ENCODE measurements at places on chromosomes 16 and 17. TPM values are rescaled to one million over a fixed set of nuclear protein-coding genes. Genes with fewer than 3 reads are reported as not detected.

Gene CCL16
- total RNA-seq = 0.85 TPM

Gene CARD14
- total RNA-seq = not detected

Gene AP2B1
- 102 TPM for total RNA-seq

Gene TSNAXIP1
- total RNA-seq = 0.20 TPM

Gene ERN2
- not detected for total RNA-seq

Gene SLFN12L
- 0.07 TPM for total RNA-seq

Gene P4HB
- 1,197 TPM for total RNA-seq

Gene KRTAP9-8
- not detected for total RNA-seq

Gene RPUSD1
- 45.0 TPM for total RNA-seq

Gene PGAP3
- total RNA-seq = 4.2 TPM

Gene NOG
- total RNA-seq = 4.4 TPM

Gene PRAC2
- total RNA-seq = not detected

Gene PRSS8
- total RNA-seq = not detected

Gene UNC13D
- 7.6 TPM for total RNA-seq

Gene RASL10B
- total RNA-seq = 0.20 TPM

Gene CCDC154
- total RNA-seq = 0.13 TPM

Gene SLC12A3
- not detected for total RNA-seq

Gene FOXL1
- 1.7 TPM for total RNA-seq

Gene CNTNAP1
- total RNA-seq = 30.9 TPM

Gene CDK5R1
- total RNA-seq = 2.7 TPM

Gene DHRS7B
- 15.1 TPM for total RNA-seq

Gene CCL8
- not detected for total RNA-seq

Gene EPN2
- total RNA-seq = 30.8 TPM

Gene DOC2B
- total RNA-seq = 0.07 TPM

Gene KRTAP1-1
- total RNA-seq = not detected

Gene SULT1A2
- total RNA-seq = 0.07 TPM

Gene CCDC200
- total RNA-seq = not detected

Gene CTRB2
- not detected for total RNA-seq

Gene KREMEN2
- not detected for total RNA-seq

Gene RASD1
- total RNA-seq = 9.2 TPM

Gene IL34
- 1.3 TPM for total RNA-seq

Gene MAF
- total RNA-seq = 0.40 TPM

Gene TBC1D28
- total RNA-seq = not detected

Gene SYCE1L
- 2.8 TPM for total RNA-seq

Gene TNFRSF17
- not detected for total RNA-seq

Gene MAP2K6
- 2.0 TPM for total RNA-seq

Gene PSMB10
- total RNA-seq = 58.8 TPM

Gene PITPNC1
- 7.3 TPM for total RNA-seq

Gene CX3CL1
- total RNA-seq = 3.0 TPM

Gene NAGS
- total RNA-seq = 2.2 TPM

Gene TAC4
- not detected for total RNA-seq

Gene HES7
- total RNA-seq = 0.40 TPM

Gene GPR142
- not detected for total RNA-seq

Gene C17orf50
- not detected for total RNA-seq

All from pulmonary artery endothelial cell (primary cell).